IPS-NIHi11 (cell line): ENCODE measurements at places on chromosomes 3 and 15.
A peak's percentile ranks its signal among the peaks of the same experiment; 100 is the strongest.

DNA sequence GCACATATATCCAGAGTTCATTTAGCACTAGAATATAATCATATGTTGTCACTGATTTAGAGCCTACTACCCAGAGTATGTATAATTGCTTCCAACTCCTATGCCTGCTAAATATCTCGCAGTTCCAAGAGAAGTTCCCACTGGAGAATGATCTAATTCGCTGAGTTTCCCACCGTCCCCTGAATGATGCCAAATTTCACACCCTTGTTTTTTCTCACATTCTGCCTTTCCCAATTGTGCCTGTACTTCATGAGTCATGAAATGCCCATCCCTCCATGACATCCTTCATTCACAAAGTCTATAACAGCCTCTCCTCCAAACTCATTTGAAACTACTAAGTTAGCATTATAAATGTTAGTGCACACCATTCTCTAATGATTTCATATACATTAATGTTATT, 177.2 kb downstream of the CBLB start:
- no peak for DNase-seq

DNA sequence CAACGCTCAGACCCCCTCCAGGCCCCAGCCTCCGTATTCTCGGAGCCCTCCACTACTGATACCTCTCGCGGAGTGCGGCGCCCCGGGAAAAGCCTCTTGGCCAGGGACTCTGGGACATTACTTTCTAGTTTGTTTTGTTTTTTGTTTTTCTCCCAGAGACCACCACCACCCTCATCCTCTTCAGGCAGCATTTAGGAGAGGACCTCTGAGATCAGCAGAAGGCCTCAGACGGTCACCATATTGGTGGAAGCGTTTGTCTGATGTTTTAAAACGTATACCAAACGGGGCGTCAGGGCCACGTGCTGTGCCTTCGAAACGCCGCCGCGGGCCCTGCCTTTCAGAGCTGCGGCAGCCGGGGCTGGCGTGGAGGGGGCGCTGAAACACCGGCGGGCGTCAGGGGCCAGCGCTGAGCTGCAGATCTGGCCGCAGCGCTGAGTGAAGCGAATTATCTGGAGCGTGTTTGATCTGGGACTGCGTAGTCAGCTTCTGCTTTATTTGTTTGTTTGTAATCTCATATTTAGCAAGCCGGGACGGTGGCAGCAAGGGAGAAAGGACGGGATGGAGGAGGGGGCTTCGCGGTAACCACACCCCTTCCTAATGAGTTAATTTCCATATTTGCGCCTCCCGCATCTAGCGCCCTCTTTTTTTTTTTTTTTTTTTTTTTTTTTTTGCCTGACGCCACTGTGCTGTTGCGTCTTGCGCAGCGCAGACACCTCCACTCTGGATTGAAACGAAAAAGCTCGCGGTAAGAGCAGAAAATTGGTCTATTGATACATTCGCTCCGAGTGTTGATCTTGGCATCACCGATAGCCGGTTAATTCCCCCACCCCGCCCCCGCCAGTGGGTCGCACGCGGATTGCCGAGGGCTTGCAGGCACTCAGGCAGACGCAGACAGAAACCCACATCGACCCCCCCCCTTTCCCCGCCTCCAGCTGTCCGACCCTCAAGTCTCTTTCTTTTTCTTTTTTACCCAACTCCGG, 14.9 kb downstream of the SOX2 start:
- DNase-seq, result peak; percentile 72

DNA sequence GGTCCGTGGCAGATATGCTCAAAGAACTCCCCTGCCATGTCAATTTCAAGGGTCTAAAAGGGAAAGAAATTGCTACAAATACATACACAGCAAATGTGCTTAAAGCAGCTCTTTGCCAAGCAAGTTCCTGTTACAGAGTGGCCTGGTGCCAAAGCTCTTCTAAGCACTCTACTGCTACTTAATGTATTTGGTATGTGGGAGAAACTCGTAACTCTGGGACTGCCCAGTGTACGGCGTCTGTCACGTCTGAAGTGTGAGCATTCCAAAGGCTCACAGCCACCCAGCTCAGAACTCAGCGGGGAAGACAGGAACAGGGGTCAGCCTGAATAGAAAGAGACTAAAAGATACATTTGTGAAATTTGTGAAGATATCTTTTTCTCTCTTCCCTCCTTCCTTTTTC, 54.6 kb downstream of the RBMS3 start:
- peak; percentile 45 for DNase-seq

GRCh38 chr15:84143753-84144314, 91.7 kb upstream of the GOLGA6L4 start:
- no peak for DNase-seq

- DNase-seq, result no peak
Measured at GRCh38 chr15:42201801-42202200, 6.3 kb downstream of the VPS39 start.

- no peak for DNase-seq
Measured at GRCh38 chr15:34019369-34019990, 19.5 kb downstream of the AVEN start.

DNA sequence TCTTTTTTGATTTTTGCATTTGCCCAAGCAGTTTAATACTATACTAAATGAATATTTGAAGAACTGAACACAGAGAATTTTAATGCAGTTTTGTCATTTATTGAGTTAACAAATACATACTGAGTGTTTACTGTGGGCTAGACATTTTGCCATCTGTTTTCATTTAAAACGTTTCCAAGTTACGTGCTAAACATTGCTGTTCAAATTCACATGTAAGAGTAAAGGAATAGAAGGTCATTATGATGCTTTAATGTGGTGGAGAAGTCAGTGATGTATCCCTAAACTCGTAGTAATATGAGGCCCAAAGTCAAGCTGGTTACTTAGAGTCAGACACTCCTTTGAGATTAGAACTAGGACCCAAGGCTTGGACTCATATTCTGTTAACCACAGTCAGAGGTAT, 49.4 kb downstream of the CRYBG3 start:
- no peak for DNase-seq

GRCh38 chr3:73212683-73213082, 151.2 kb downstream of the EBLN2 start:
- DNase-seq, result no peak

GRCh38 chr3:71520161-71521020, 63.1 kb downstream of the FOXP1 start:
- DNase-seq, result no peak

GRCh38 chr15:60831540-60831939, 352.6 kb upstream of the ICE2 start:
- no peak for DNase-seq

DNA sequence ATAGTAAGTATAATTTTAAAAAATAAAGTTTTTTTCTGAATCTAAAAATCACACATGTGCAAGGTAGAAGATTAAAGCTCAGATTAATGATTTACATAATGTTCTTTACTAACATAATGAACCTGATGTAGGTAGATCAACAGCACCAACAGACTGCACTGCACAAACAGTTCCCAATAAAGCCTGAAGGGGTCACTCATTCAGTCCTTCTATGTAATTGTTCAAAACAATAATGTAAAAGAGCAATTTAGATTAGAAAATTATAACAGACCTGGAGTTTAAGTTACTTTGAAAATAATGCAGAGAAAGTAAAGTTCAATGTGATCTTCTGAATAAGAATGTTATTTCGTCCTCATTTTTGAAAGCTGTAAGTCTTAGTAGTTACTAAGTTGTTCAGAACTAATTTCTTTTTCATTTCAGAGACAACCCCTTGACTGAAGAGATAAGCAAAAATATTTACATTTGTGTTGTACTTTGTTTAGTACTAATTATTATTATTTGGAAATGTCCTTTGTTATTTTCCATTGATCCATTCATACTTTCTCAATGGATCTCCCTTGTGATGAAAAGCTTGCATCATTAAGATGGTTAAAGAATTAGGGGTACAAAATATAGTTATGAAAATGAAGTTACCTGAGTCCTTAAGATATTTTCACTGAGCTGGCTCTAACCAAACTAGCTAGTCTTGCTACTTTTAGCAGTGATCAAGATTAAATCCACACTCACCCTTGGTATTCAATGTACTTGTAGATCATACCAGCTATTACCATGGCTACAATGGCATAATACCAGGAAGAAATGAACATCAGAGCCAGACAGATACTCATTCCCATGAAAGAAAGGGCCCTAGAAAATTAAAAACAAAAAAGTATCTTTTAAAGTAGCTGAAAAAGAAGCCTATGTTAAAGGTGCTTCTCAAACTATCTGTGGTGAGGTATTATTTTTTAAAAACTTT, 16.8 kb downstream of the EMC4 start:
- DNase-seq, result peak; percentile 59

- DNase-seq, result no peak
Measured at GRCh38 chr15:48777645-48778330, 33.1 kb downstream of the CEP152 start.

DNA sequence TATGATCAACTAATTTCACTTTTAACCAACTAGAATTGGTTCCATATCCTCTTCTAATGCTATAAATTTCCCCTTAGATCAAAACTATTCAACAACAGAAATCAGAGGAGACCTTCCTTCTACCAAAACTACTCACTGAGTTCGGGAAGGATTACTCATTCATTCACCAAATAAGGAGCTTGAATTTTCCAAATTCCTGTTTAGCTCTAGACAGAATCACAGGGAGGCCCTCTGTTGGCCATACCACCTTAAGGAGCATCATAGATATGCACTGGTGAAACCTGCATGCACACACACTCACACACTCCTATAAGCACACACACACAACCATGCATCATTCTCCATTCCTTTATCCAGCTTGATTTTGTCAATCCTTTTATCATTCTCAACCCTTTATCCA, 49.0 kb downstream of the SUCLG2 start:
- DNase-seq, result peak; percentile 9

GRCh38 chr3:185983495-185984141, 45.8 kb upstream of the TRA2B start:
- DNase-seq, result peak; percentile 90

- DNase-seq, result peak; percentile 45
Measured at GRCh38 chr3:150761831-150762661, 923 bp downstream of the SIAH2 start.

GRCh38 chr3:170869239-170869590, 780 bp downstream of the RPL22L1 start:
- DNase-seq, result no peak

DNA sequence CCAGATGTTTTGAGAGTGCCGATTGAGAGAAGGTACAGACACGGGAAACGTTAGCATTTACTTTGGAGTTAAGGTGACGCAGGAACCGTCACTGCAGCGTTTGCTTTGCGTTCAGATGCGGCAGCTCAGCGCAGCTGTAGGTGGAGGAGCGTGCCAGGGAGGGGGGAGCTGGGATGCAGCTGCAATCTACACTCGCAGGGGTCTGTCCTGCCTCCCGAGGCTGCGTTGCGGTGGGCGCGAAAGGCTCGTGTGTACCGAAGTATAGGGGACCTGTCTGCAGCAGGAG, 425 bp upstream of the FYTTD1 start:
- peak; percentile 71 for DNase-seq

DNA sequence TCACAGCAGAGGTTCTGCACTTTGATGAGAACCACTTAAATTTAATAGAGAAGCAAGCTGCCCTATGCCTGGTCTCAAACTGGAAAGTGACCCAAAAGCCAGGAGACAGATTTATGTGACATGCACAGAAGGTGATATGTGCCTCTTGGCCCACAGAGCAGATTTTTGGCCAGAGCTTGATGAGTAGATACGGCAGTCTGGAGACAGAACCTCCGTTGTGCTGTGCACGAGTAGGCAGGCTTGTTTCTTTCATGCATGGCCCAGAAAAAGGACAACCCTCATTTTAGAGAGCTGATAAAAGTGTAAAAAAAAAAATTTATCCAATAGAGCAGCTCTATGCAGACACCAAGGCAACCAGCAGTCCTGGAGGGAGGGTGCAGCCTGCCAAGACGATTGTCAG, 423.1 kb downstream of the CNTN6 start:
- DNase-seq, result no peak

DNA sequence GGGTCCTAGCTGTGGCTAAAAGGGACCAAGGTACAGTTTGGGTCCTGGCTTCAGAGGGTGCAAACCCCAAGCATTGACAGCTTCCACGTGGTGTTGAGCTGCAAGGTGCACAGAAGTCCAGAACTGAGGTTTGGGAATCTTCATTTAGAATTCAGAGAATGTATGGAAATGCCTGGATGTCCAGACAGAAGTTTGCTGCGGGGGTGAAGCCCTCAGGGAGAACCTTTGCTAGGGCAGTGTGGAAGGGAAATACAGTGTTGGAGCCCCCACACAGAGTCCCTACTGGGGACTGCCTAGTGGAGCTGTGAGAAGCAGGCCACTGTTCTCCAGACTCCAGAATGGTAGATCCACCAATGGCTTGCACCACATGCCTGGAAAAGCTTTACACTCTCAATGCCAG, 17.9 kb downstream of the RNF13 start:
- DNase-seq, result no peak

- no peak for DNase-seq
Measured at GRCh38 chr15:87349181-87349580, 907.4 kb downstream of the NTRK3 start.

DNA sequence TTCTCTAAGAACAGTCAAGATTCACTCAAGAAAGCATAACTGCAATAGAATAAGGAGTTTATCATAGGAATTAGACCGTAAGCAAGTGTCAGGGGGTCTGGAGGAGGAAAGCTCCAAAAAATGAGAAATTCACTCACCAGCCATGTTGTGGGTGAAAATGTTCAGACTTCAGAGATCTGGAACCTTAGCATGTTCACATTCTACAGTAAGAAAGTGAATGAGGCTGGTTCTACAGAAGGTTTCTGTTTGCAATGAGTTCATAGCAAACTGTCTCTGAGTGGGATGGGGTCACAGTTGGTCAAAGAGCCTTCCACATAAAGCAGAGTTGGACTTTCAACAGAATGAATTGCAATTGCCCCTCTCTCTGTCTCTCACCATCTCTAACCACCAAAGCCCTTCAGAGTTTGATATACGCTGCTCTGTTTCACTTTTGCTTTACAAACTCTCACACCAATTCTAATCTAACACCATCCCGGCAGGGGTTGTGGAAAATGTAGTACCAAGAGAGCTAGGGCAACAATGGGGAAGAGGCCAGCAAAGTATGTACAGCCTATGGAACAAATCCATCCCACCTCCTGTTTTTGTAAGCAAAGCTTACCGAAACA, 581.8 kb upstream of the UBE2E2 start:
- no peak for DNase-seq

GRCh38 chr15:72342385-72342784, 22.4 kb upstream of the CELF6 start:
- DNase-seq, result peak; percentile 72
